Upper lobe of right lung (tissue), 1 donor: ENCODE measurements at places on chromosomes 6 and 20. TPM values are rescaled to one million over a fixed set of nuclear protein-coding genes. Genes with fewer than 3 reads are reported as not detected.

Gene LAMA2
- 42.1 TPM for total RNA-seq

Gene LRRC73
- 0.55 TPM for total RNA-seq

Gene TAF8
- 31.1 TPM for total RNA-seq

Gene ZNF334
- 3.0 TPM for total RNA-seq

Gene ZSCAN12
- 5.6 TPM for total RNA-seq

Gene OGFRL1
- 29.0 TPM for total RNA-seq

Gene SLC22A2
- total RNA-seq = not detected

Gene HLA-C
- 1,073 TPM for total RNA-seq

Gene ZNF391
- 2.1 TPM for total RNA-seq

Gene WFDC10B
- total RNA-seq = not detected

Gene MAD2L1BP
- total RNA-seq = 18.5 TPM

Gene PCMTD2
- 58.8 TPM for total RNA-seq

Gene PPIL6
- 4.2 TPM for total RNA-seq

Gene NKX2-4
- not detected for total RNA-seq

Gene GGTLC1
- total RNA-seq = 105 TPM

Gene CALHM6
- total RNA-seq = 3.6 TPM
